T-helper 1 cell (primary cell): ENCODE measurements at places on chromosomes 13 and 19.

DNA sequence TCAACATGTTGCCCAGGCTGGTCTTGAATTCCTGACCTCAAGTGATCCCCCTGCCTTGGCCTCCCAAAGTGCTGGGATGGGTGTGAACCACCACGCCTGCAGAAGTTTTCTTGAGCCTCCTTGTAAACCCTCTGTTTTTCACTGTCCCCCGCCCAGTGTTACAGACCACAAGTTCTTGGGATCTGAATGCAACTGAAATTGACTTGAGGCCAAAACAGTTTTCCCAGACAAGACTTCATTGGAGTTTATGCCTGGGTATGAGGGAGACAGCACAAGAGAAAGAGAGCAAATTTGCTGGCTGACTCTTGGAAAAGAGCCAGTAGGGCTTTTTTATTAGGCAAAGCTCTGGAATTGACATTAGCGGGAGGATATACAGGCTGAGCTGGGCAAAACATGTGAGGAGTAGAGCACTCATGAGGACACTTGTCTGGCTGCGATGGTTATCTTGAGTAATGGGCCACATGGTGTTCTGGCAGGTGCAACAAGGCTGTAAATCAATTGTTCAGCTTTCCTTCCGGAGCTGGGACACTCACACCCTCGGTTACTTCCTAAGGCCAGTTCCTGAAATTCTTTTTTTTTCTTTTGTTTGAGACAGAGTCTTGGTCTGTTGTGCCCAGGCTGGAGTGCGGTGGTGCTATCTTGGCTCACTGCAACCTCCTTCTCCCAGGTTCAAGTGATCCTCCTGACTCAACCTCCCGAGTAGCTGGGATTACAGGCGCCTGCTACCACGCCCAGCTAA, 12.7 kb upstream of the HNRNPL start:
- no peak for DNase-seq

GRCh38 chr13:29402166-29402636, 193.3 kb downstream of the SLC7A1 start:
- DNase-seq, result no peak

DNA sequence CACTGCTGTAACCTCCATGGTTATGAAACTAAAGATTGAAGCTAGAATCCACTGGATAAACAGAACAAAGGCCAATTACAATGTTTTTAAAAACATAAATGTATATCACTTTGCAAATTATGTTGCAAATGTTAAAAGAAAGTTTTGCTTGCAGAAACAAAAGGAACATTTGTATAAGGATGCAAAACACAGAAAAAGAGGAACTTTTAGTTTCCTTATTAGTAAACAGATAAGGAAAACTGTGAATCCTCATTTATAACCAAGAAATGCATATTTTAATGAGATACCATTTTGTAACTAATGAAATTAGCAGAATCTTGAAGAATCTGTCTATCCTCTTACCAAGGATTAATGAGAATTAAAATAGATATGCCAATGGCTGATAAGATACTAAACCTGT, 32.3 kb downstream of the LPAR6 start:
- no peak for DNase-seq

GRCh38 chr19:43983912-43984686, at the start of gene ZNF155:
TSS of gene ZNF155 (plus strand) at chr19:43984188. CDS start at chr19:43988544, 4,356 bp downstream.
- peak; percentile 56 for DNase-seq

DNA sequence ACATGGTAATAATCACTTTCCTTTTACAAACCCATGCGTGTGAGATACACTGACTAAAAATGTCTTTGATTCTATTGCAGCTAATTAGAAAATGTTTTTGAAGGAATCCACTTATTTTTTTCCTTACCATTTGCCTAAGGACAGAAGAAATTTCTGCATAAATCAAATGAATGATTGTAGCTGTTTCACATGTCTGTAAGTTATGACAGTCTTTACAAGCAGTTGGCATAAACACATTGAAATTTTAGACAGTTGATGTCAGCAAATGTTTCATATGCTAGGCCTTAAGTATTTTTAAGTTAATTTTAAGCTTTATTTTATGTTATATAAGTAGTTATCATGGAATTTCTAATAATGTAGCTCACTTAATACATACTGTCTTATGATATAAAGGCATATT, 598.4 kb upstream of the SLITRK6 start:
- no peak for DNase-seq

DNA sequence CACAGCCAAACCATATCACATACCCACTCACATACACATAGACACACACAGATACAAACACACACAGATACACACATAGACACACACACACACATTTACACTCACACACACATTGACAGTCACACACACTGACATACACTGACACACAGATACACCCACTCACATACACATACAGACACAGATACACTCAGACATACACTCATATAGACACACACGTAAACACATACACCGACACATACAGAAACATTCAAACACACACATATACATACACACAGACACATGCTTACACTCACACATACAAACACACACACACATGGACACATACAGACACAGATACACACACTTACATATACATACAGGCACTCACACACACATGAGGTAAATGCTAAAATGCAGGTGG, 30.2 kb downstream of the GJA3 start:
- DNase-seq, result no peak

DNA sequence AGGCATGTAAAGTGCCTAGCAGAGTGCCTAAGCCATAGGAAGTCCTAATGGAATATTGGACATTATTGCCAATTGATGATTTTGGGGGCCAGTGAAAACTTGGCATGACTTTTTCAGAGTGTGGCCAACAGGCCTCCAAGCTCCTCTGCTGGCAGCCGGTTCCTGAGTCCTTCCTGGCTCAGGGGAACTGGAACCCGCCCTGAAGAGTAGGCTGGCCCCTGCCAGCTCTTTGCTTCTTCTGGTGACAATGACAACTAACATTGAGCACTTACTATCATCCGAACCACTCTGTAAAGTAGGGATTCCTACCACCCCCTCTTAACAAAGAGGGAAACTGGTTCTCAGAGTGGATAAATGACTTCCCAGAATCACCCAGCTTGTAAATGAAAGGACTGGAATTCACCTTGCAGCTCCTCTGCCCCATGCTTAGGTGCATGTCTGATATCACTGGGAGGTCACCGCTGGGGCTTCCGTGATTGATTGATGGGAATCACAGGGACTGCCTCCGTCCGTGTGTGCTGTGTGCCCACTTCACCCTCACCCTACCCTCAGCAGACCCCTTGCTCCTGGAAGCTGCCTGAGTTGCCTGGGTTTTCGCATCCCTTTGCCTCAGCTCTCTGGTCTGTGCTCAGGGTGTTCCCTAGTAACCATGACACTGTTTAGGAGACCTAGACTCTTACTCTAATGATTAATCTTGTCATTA, 50.6 kb downstream of the TNFRSF19 start:
- no peak for DNase-seq

DNA sequence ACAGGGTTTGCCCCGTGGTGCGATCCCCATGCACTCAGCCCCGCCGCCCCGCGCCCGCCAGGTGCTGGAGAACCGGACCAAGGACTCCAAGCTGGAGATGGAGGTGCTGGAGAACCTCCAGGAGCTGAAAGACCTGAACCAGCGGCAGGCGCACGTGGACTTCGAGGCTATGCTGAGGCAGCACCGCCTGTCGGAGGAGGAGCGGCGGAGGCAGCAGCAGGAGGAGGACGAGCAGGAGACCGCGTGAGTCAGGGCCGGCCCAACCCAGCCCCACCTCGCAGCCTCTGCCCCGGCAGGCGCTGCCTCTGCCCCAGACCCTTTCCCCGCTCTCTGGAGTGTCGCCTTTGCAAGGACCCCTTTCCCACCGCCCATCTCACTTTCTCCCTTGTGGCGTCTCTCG, 11.3 kb downstream of the YJU2 start:
- no peak for DNase-seq

DNA sequence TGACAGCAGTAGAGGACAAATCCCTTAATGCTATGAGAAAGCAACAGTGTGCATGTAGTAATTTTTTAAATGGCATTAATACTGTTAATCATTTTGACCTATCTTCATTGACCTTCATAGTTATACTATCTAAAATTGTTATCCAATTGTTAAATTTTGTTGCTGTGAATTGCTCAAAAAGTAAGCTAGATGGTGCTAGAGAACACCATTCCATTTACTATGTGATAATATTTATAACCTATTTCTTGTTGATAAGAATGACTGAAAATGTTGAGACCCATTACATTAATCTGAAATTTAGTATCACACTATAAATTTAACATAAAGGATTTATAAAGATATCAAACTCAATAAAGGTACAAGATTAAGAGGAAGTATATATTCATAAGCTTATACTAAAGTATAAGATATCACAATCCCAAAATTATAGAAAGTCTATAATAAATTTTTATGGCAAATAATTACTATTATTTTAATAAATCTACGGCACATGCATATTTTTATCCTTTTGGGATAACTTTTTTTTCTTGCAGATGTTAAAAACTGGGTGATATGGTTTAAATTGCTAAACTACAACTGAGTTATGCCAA, 1573.3 kb downstream of the PCDH9 start:
- DNase-seq, result no peak

DNA sequence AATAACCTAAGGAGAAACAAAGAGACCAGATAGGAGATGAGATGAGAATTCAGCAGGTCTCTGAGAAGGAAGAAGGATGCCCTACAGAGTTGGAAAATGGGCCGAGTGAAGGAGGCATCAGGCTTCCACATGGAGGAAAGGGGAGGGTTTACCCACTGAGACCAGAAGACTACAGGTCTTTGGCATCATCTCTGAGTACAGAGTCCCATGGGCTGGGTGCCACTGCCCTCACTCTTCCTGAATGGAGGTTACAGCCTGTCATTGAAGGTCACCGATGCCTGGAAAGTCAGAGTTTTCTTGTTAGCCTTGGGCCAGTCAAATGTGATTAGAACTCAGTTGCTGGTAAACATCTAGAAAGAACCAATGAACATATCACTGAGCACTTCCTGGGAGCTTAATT, 9.9 kb downstream of the ZNF302 start:
- DNase-seq, result no peak

GRCh38 chr19:37874784-37875183, 31.6 kb downstream of the WDR87 start:
- DNase-seq, result no peak

DNA sequence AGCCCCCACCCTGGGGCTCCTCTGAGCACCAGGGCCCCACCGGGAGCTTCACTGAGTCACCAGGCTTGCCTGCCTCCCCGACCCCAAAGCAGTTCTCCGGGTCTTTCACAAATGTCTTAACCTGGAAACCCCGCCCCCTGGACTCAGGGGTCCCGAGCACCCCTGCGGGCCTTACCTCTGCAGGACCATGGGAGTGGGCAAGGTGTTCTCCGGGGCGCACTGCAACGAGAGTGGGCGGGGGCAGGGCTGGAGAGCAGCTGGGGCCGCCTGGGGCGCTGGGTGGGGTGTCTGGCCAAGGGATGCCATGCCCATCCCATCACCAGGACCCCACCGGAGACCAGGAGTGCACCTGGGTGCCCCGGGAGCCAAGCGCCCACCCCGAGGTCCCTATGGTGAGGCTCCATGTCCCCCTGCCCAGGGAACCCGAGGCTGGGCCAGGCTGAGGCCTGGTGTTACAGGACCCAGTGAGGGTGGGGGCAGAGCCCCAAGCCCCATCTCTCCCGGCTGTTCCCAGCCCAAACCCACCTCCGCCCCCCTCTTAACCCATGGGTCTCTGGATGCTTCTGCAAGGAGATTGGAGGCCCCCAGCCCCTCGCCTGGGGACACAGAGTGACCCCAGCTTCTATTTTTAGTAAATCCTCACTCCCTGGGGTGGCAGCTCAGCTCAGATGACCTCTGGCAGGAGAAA, 10.9 kb downstream of the MKNK2 start:
- DNase-seq, result no peak

GRCh38 chr13:94309997-94310855, 169.3 kb downstream of the DCT start:
- no peak for DNase-seq

DNA sequence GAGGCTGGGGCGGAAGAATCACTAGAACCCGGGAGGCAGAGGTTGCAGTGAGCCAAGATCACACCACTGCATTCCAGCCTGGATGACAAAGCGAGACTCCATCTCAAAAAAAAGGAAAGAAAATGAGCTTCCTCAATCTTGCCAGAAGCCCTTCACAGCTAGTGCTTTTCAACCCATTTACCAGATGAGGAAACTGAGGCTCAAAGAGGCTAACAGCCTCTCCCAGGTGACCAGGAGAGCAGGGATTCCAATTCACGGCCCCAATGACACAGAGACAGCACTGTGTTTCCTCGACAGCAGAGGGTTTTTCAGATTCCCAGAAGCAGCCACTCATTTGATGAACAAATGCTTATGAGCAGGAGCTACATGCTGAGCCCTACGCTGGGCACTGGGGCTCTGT, 3.2 kb downstream of the UPK1A start:
- no peak for DNase-seq

GRCh38 chr19:38310279-38310670, 5.5 kb downstream of the YIF1B start:
- DNase-seq, result no peak

DNA sequence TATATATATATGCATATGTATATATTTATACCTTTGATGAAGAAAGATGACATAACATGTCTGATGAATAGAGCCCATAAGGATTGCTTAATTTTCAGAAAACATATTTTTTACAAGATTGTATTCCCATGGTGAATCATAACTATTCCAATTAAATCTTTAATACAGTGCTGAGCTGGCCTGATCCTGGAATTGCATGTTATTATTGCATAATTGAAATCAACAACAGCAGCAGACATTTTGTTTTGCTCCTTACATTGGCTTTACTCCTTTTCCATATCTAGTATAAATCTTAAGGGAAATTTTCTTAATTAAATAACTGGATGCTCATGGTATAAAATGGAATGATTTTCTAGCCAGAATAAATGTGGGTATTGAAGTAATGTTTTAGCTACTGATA, 22.0 kb downstream of the POSTN start:
- no peak for DNase-seq

GRCh38 chr13:34765446-34766180, 176.5 kb upstream of the NBEA start:
- no peak for DNase-seq

DNA sequence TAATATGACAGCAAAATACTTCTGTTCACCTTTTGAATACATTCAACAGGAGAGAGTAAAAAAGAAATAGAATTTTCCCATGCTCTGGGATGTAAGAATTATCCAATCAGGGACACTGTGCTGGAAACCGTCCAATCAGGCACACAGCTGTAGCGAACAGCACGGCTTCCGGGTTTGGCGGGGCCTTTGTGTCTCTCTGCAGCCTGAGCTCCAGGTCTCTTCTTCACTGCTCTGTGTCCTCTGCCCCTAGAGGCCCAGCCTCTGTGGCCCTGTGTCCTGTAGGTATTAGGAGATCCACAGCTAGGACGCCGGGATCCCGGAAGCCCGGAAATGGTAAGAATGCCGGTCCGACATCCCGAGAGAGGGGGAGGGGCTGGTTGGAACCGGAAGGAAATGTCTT, 92.7 kb downstream of the ZNF737 start:
- DNase-seq, result no peak

- no peak for DNase-seq
Measured at GRCh38 chr13:29911781-29912418, 61.5 kb upstream of the UBL3 start.

DNA sequence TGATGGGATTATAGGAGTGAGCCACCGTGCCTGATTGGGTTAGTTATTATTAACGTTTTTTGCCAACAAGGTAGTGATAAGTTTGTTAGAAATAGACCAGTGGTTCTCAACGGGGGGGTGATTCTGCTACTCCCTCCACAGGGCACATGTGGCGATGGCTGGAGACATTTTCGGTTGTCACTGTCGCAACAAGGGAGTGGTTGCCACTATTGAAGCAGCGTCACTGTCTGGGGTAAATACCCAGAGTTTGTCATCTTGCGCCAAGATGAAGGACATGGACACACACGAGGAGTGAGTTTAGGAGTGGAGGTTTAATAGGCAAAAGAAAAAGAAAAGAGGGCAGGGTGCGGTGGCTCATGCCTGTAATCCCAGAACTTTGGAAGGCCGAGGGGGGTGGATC, 18.9 kb downstream of the ADGRE3 start:
- DNase-seq, result no peak

GRCh38 chr19:36686365-36687213, 823 bp upstream of the ZNF567 start:
- DNase-seq, result no peak
